Endothelial cell of umbilical vein (primary cell): ENCODE measurements at places on chromosomes 16 and 17. TPM values are rescaled to one million over a fixed set of nuclear protein-coding genes. Genes with fewer than 3 reads are reported as not detected.

Gene FBXW10
- not detected in 2 replicates for total RNA-seq

Gene PRSS21
- not detected in 2 replicates for total RNA-seq

Gene AXIN2
- total RNA-seq, result 3.0 and 3.1 TPM in 2 replicates

Gene LRRC37B
- total RNA-seq, result 19.0 and 22.5 TPM in 2 replicates

Gene PYY
- not detected in 2 replicates for total RNA-seq

Gene CDH8
- not detected in 2 replicates for total RNA-seq

Gene TEKT3
- total RNA-seq, result not detected in 2 replicates

Gene C16orf92
- total RNA-seq, result not detected in 2 replicates

Gene PIMREG
- total RNA-seq, result 35.3 and 37.7 TPM in 2 replicates

Gene SUPT6H
- total RNA-seq, result 70.4 and 79.2 TPM in 2 replicates

Gene TADA2A
- total RNA-seq, result 20.5 and 22.4 TPM in 2 replicates

Gene RNF112
- 0.11 TPM in 1 of 2 replicates, not detected in the other for total RNA-seq

Gene CDH3
- 0.28 TPM in 1 of 2 replicates, not detected in the other for total RNA-seq

Gene ALDH3A1
- total RNA-seq, result 1.2 TPM in 2 replicates

Gene TEX14
- not detected in 2 replicates for total RNA-seq

Gene SEZ6L2
- 2.4 and 2.5 TPM in 2 replicates for total RNA-seq

Gene CTRB1
- not detected in 2 replicates for total RNA-seq

Gene NXPH3
- total RNA-seq, result 2.0 and 2.1 TPM in 2 replicates

Gene HSD3B7
- total RNA-seq, result 2.9 and 3.5 TPM in 2 replicates

Gene KCNH4
- 0.11 TPM in 1 of 2 replicates, not detected in the other for total RNA-seq

Gene KRTAP2-3
- total RNA-seq, result not detected in 2 replicates

Gene ERCC4
- 15.1 and 17.1 TPM in 2 replicates for total RNA-seq

Gene SLC35B1
- total RNA-seq, result 87.0 and 96.7 TPM in 2 replicates

Gene TBC1D3C
- not detected in 2 replicates for total RNA-seq

Gene SLC5A11
- not detected in 2 replicates for total RNA-seq

Gene ALOX12B
- not detected in 2 replicates for total RNA-seq

Gene WFDC1
- total RNA-seq, result not detected in 2 replicates

Gene PRSS36
- total RNA-seq, result not detected in 2 replicates

Gene CDH16
- total RNA-seq, result not detected in 2 replicates

Gene ZNF207
- total RNA-seq, result 206 and 209 TPM in 2 replicates

Gene BAIAP2
- 18.6 and 21.4 TPM in 2 replicates for total RNA-seq

Gene ELMO3
- total RNA-seq, result 4.3 and 5.7 TPM in 2 replicates

Gene ITGAD
- not detected in 2 replicates for total RNA-seq

Gene CLDN9
- total RNA-seq, result not detected in 2 replicates
